ENCODE measurements at places on chromosomes 7 and 10. TPM values are rescaled to one million over a fixed set of nuclear protein-coding genes. Genes with fewer than 3 reads are reported as not detected.

The THSD7A gene
- total RNA-seq: 4.0 TPM

The IQUB gene
- 0.33 TPM for total RNA-seq

The NPM3 gene
- 43.6 TPM for total RNA-seq

The C10orf105 gene
- not detected for total RNA-seq

The PROSER2 gene
- 87.5 TPM for total RNA-seq

The RET gene
- total RNA-seq: not detected

- H3K27me3 ChIP-seq: peaks cover 100% of the 10 kb centered on the region
- no peak overlapping the region for H3K4me3 ChIP-seq
- H3K36me3 ChIP-seq: no peaks in the 10 kb centered on the region
Measured at GRCh38 chr7:157528785-157529341, 192.1 kb downstream of the DNAJB6 start.

- H3K4me3 ChIP-seq: no peak overlapping the region
- peaks cover 48% of the 10 kb centered on the region for H3K4me1 ChIP-seq
- peak overlapping the region; percentile 77 for H3K27ac ChIP-seq
- no peaks in the 10 kb centered on the region for H3K36me3 ChIP-seq
- no peaks in the 10 kb centered on the region for H3K27me3 ChIP-seq
Measured at GRCh38 chr7:1513657-1514095, 9.5 kb upstream of the INTS1 start.

DNA sequence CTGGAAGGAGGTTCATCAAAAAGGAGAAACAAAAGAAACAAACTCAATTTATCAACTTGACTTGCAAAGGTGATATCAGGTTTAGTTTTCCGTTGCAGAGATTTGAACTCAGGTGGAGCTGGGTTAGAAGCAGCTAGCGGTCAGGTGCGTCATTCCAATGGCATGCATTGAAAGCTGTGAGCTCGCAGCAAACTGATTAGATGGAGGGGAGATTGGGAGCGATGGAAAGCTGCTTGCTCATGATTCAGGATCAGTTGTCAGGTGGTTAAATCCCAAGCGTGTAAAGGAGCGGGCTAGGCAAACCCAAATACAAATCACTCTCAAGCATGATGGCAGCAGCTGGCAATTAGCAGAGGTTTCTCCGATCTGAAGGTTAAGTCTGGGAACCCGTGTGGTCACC is 49.3 kb upstream of the AFAP1L2 start:
- no peaks in the 10 kb centered on the region for H3K4me1 ChIP-seq
- no peak overlapping the region for H3K4me3 ChIP-seq
- peak; percentile 35 for DNase-seq
- no peaks in the 10 kb centered on the region for H3K36me3 ChIP-seq

- no peaks in the 10 kb centered on the region for H3K36me3 ChIP-seq
- no peaks in the 10 kb centered on the region for H3K27me3 ChIP-seq
- no peak overlapping the region for H3K4me3 ChIP-seq
- no peak overlapping the region for H3K27ac ChIP-seq
- no peak for DNase-seq
- H3K4me1 ChIP-seq: 0 out of 2 replicates have a peak, but pooled peaks cover 4% of the 10 kb centered on the region
Measured at GRCh38 chr10:16848562-16849154, 31.4 kb upstream of the RSU1 start.
